NCI-H526 treated with DMSO at 0.1 percent for 48 hours (cell line): ENCODE measurements at places on chromosomes 12 and 14.

DNA sequence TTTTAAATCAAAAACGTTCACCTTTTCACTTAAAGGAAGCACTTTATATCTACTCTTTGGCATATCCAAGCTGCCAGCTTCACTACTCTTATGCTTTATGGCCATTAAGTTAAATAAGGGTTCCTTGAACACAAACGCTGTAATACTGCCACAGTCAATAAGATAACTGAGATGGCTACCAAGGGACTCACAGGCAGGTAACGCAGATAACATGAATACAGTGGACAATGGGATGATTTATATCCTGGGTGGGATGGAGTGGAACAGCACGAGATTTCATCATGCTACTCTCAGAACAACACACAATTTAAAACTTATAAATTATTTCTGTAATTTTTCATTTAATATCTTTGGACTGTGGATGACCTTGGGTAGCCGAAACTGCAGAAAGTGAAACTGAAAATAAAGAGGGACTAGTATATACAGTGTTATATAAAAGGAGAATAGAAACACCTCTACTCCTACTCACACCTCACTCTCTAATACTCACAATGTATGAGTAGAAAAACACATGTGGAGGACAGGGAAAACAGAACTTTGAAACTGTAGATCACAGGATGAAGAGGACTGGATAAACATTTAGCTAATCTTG, 367.3 kb downstream of the C12orf50 start:
- no peak for DNase-seq

GRCh38 chr14:99260587-99261551, 11.1 kb downstream of the BCL11B start:
- DNase-seq, result no peak

DNA sequence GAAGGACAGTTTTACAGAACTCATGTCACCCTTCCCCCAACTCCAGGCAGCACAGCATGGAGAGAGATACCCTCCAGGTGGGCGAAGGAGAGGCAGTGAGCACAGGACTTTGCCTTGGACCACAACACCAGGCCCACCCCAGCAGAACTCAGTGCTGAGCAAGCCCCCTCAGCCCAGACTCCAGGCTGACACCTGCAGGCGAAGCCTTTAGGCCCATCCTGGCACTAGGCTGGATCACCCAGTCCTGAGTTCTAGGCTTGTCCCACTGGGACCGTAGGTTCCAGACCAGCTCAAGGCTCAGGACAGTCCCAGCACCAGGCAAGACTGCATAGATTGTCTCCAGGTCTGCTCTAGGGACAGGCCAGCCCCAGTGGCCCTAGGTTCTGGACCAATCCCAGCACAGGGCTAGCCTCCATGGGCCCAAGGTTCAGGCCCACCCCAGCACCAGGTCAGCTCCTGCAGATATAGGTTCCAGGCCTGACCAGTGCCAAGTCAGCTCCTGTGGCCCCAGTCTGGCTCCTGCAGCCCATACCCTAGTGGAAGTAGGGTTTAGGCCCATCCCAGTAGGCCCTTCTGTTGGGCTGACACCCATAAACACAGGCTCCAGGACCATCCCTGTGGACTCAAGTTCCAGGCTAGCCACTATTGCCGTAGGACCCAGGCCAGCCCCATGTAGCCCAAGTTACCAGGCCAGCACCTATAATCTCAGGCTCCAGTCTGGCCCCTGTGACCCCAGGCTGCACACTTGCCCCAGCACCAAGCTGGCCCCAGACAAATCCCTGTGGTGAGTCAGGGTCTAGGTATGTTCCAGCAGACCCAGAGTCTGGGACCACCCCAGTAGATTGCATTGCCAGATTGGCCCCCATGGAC, 9.4 kb downstream of the WASHC3 start:
- no peak for DNase-seq

DNA sequence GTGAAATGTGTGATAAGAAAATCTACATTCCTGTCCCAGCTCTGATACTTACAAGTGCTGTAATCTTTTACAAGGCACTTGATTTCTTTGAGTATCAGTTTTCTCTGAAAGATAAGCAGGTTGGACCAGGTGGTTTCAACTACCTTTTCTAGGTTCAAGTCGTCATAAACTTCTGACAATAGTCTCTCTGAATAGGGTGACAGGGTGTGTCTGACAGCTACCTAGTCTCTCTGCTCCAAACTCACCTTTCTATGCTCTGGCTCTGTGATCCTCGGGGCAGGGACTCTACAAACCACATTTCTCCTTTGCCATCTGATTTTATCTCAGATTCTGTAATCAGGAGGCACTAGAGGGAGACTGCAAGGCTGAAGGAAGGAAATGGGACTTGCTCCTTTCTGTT, 137.7 kb upstream of the SYT1 start:
- DNase-seq, result no peak

DNA sequence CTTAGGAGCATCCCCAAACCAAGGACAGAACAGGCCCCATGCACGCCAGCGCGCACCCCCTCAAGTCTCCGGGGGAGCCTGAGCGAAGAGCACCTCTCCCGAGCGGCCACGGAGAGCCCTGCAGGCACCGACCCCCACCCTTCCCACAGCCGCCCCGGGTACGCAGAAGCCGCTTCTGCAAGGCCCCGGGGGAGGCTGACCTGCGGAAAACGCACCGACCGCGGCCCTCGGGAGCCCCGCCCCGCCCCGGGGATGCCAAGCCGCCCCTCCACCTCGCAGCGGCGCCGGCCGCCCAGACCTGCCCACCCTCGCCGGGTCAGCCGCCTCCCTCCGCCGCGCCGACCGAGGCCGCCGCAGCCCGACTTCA, 385 bp downstream of the CAPRIN2 start:
- DNase-seq, result no peak

- DNase-seq, result no peak
These were observed 165.5 kb downstream of the SLC38A4 start for GRCh38 chr12:46660276-46660675.

DNA sequence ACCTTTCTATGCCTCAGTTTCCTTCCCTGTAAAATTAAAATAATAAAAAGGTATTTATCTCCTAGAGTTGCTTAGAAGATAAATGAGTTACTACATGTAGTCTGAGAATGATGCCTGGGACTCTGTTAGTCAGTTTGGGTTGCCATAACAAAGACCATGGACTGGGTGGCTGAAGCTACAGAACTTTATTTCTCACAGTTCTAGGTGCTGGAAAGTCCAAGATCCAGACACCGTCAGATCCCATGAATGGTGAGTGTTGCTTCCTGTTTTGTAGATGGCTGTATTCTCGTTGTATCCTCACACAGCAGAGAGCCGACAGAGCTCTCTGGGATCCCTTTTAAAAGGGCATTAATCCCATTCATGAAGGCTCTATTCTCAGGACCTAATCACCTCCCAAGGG, 64.0 kb upstream of the LTA4H start:
- DNase-seq, result no peak

DNA sequence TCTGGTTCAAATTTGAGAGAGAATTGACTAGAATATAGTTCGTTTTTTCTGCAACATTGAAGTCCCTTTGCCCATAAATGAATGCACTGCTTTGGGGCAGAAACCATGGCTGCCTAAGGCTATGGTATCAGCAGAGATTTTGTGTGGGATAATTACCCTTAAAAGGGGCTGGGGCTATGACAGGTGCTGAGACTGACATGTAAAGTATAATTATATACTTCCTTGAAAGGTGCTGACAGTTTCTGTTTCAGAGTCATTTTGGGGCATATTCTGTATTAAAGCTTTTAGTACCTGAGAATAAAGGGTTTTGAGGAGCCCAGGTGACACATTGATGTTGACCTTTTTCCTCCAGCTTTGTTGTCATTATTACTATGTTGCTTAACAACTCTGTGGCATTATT, 150.3 kb upstream of the PTPRQ start:
- DNase-seq, result no peak

DNA sequence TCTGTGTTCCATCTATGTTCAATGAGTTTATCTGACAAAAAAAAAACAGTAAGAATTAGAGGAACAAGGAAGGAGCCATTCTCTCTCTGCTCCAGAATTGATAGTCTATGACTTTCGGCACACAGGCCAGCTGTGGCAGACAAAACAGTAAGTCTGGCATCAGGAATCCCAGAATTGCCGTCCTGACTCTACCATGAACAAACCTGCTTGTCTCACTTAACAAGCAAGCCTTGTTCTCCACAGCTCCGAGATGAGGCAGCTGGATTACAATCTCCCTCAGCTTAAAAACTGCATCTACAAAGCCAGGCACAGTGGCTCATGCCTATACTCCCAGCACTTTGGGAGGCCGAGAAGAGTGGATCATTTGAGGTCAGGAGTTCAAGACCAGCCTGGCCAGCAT, 153.6 kb upstream of the TMCC3 start:
- DNase-seq, result no peak

DNA sequence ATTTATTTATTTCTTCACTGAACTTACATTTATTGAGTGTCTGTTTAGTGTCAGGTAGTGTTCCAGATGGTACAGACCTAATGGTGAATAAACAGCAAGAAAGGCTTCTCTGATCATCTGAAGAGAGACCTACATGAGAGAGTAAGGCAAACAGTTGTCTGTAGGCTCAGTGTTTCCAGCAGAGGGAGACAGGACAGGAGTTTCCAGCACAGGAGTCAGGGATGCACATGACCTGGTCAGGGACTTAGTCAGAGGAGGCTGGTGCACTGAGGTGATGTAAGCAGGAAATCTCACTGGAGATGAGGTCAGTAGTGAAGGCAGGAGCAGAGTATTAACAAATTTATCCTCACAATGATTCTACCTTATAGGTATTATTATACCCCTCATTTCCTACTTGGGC, 233.2 kb downstream of the MDGA2 start:
- peak; percentile 10 for DNase-seq

GRCh38 chr14:81452341-81453133, 52.4 kb upstream of the STON2 start:
- no peak for DNase-seq

- no peak for DNase-seq
These were observed 1.4 kb downstream of the SGPP1 start for GRCh38 chr14:63726499-63726898.

- DNase-seq, result no peak
These were observed 344.9 kb downstream of the FSCB start for GRCh38 chr14:44162197-44162596.

- DNase-seq, result peak; percentile 10
These were observed 143.7 kb upstream of the DCN start for GRCh38 chr12:91326058-91327027.

GRCh38 chr12:15192720-15193119, 28.5 kb downstream of the RERG start:
- no peak for DNase-seq

GRCh38 chr14:84086714-84087113, 1443.2 kb upstream of the FLRT2 start:
- DNase-seq, result no peak

DNA sequence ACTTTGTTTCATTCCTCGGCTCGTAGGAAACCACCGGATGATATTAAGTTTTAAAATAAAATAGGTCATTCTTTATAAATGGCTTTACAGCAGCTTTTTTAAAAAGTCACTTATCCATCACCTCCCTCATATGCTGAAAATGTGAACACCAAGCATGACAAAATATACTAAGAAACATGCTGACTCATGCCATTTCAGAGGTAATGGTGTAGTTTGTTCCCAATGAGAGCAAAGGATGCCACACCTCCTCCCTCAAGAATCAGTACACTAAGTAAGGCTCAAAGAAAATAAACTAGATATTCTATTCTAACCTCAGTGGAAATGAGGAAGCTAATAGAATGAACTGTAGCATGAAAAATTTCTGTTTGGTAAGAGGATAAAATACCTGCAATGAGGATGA, 5.5 kb upstream of the DIO2 start:
- no peak for DNase-seq

GRCh38 chr12:88227871-88228270, 85.8 kb downstream of the TMTC3 start:
- no peak for DNase-seq
